ENCODE measurements at places on chromosomes 5 and 9.

- no peak for DNase-seq
Observed at GRCh38 chr5:21051945-21052344, 1063.9 kb upstream of the CDH18 start.

GRCh38 chr9:14213504-14213903 is 100.4 kb downstream of the NFIB start:
- DNase-seq: no peak

- no peak for DNase-seq
Observed at GRCh38 chr9:21970800-21971640, 23.2 kb downstream of the CDKN2A start.

DNA sequence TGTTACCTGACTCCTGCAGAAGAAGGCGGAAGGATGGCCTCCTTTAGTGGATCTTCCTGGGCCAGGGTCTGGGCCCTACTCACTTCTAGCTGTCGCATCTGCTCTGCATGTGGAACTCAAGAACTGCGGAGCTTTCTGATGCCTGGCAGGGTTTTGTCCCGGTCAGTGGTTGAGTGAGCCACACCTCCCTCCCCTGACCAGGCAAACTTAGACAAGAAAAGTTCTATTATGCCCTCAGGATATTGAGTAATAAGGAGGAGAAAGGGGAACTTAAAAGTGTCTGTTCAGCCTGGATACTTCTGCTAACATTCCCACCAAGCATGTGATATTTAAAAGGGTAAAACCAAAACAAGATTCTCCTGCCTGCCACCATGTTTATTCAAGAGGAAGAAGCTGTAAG is at the start of gene FYB1:
Gene FYB1 (minus strand): TSS at position 127 of the 400 bp plus-strand sequence. CDS start 16,603 bp downstream, outside the sequence.
- DNase-seq: no peak

DNA sequence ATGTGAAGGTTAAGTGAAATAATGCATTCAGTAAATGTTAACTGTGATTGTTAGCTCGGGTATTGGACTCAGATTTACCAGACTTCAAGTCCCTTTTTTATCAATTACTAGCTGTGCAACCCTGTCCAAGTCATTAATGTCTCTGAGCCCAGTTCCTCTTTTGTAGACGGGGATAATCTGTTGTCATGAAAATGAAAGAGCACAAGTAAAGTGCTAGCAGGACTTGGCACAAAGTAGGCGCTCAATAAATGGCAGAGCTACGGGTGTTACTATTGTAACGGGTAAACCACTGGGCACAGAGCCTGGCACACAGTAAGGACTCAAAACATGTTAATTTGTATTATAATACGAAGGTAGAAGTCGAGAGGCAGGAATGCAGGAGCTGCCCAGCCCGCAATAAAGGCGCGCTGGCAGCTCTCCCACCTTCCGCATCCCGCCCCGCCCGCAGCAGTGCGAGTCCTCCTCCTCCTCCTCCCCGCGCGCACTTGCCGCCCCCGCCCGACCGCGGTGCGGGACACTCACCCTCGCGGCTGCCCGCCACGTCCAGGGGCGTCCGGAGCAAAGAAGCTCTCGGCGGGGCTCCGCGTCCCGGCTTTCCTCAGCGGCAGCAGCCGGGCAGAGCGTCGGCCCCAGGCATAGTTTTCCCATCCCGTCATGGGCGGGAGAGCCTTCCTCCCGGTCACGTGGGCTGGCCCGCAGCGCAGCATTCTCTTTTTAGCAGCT is at the start of gene C1QTNF2:
Gene C1QTNF2 (minus strand): TSS at position 637 of the 723 bp plus-strand sequence. CDS start 15,615 bp downstream, outside the sequence.
- no peak for DNase-seq

- DNase-seq: no peak
Observed at GRCh38 chr5:147017191-147017590, 138.6 kb upstream of the PPP2R2B start.

- no peak for DNase-seq
Observed at GRCh38 chr5:8634219-8634618, 765.3 kb downstream of the MTRR start.

GRCh38 chr5:20224966-20225365 is 237.0 kb upstream of the CDH18 start:
- no peak for DNase-seq

GRCh38 chr9:71747576-71747975 is 20.7 kb downstream of the CEMIP2 start:
- no peak for DNase-seq

- no peak for DNase-seq
Observed at GRCh38 chr5:176734756-176735342, 75.5 kb upstream of the UNC5A start.

GRCh38 chr9:34522971-34523797 is at the start of gene ENHO:
Gene ENHO (minus strand): TSS chr9:34522990. CDS start chr9:34521695, 1,295 bp downstream.
- no peak for DNase-seq

DNA sequence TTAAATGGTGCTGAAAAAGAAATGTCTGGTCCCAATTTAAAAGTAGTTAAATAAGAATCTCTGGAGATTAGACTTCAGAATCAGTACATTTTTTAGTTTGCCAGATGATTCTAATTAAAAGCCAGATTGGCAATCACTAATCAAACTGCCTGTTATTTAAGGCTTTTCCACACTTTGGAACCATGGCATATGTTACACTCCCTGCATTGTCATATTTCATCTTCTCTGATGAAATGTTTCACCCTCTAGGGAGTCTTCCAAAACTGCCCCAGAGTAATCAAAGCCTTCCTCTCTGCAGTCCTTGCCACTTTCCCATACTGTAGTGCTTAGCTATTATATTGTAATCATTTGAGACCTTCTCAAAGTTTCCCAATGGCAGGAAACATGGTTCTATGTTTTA is 17.5 kb upstream of the OR13C9 start:
- no peak for DNase-seq

- DNase-seq: no peak
Observed at GRCh38 chr5:131084436-131084835, 80.6 kb downstream of the HINT1 start.

- DNase-seq: no peak
Observed at GRCh38 chr5:60210810-60211209, 317.3 kb upstream of the PDE4D start.

GRCh38 chr9:127877566-127877998 is at the start of gene AK1:
Gene AK1 (minus strand): TSS chr9:127877675. CDS start chr9:127874617, 3,058 bp downstream.
- DNase-seq: no peak

DNA sequence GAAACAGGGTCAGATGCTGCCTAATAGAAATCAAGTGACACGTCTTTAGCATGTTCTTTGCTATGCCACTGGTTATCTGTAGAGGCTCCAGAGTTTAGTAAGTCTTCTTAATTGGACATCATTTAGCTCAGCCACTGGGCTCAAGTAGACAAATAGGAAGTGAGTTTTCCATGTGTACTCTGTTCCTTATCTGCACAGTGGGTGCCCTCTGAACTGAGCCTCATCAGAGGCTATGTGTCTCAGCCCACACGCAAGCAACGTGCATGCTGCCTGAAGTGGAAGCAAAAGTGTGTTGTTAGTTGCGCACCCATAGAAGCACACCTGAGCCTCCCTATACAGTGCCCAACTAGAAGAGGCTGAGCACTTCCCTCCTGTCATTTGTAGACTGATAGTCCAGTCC is 134.7 kb downstream of the SEMA5A start:
- no peak for DNase-seq

- DNase-seq: no peak
Observed at GRCh38 chr9:81183761-81184160, 505.6 kb downstream of the TLE1 start.

GRCh38 chr9:121380846-121381245 is 10.8 kb upstream of the STOM start:
- no peak for DNase-seq

DNA sequence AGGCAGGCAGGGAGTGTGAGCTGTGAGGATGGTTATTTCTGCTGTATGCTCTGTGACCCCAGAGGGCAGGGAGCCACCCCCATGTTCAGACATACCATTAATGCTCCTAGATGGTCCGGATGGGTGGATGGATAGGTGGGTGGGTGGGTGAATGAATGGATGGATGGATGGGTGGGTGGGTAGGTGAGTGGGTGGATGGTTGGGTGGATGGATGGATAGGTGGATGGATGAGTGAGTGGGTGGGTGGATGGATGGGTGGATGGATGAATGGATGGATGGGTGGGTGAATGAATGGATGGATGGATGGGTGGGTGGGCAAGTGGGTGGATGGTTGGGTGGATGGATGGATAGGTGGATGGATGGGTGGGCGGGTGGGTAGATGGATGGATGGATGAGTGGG is 63.4 kb upstream of the BARHL1 start:
- no peak for DNase-seq

- DNase-seq: no peak
Observed at GRCh38 chr5:41896230-41896629, 7.9 kb upstream of the RIMOC1 start.

Measured in NCI-H187 treated with DMSO at 0.1 percent for 48 hours (cell line).